SHP77 treated with DMSO at 0.1 percent for 48 hours (cell line): ENCODE measurements at places on chromosomes 3 and 15.
A peak's percentile ranks its signal among the peaks of the same experiment; 100 is the strongest.

DNA sequence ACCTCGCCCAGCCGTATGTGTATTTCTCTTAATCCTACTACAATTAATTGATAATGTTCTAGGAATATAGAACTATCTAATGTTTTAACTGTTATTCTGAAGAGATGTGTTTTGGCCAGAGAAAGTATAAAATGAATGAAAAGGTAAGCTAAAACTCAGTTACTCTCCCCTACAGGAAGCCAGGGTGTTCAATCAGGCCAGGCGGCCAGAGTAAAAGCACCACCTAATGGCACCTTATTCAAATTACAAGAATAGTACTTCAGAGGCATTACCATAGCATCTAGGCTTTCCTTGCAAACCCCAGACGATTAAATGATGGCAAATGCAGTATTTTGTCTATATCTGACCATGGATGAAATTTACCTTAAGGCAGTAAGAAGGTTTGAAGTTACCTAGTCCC lies 10.4 kb downstream of the SLC12A8 start:
- no peak for DNase-seq

DNA sequence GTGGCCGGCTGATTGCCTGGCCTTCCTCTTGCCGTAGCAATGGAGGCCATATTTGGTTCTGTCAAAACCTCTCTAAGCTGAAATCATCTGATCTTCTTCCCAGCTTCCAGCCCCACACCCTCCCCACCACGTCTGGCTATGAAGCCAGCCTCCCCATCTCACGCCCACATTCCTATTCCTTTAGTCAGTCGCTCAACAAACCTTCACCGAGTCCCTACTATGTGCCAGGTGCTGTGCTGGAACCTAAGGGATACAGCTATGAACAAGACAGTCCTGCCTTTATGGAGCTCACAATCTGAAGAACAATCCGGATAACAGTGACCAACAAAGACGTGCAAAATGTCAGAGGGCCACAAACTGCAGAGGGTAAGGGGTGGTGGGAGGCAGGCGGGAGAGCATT lies 31.9 kb upstream of the SMAD6 start:
- DNase-seq = no peak

DNA sequence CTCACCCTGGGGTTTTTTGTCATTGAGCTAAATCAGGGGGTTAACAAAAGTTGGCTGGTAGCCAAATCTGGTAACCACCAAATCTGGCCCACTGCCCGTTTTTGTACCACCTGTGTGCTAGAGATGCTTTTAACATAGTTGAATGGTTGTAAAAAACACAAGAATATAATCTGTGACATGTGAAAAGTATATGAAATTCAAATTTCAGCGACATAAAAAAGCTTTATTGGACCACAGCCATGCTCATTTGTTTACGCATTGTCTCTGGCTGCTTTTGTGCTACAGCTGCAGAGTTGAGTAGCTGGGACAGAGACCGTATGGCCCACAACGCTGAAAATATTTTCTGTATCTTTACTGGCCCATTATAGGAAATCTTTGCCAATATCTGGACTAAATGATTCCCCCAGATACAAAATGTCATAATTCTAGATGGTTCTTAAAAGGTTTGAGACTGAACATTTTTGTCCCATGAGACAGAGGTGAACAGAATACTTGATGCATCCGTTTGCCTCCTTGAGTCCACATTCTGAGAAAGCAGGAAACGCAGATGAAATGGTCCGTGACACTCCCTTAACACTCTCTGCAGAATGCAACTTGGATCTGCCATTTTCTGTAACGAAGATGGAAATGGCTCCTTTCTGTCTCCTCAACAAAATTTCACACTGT lies 120.9 kb upstream of the PDZRN3 start:
- DNase-seq = peak; percentile 25

- DNase-seq = no peak
These were observed 123.1 kb downstream of the OPA1 start for GRCh38 chr3:193716150-193716549.

DNA sequence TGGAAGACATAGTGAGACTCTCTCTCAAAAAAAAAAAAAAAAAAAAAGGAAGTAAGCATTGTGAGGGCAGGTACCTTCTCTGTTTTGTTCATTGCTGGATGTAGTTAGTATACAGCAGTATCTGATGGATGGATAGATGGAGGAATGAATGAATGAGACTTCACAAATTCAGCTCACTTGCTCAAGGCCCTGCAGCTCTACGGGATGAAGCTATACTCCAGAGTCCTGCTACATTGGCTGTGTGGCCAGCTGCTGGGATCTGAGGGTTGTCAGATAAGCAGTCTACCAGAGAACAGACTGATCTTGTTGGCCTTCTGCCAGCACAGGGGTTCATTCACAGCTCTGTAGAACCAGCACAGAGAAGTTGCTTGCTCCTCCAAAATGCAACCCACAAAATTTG lies 35.0 kb downstream of the MLH1 start:
- no peak for DNase-seq

DNA sequence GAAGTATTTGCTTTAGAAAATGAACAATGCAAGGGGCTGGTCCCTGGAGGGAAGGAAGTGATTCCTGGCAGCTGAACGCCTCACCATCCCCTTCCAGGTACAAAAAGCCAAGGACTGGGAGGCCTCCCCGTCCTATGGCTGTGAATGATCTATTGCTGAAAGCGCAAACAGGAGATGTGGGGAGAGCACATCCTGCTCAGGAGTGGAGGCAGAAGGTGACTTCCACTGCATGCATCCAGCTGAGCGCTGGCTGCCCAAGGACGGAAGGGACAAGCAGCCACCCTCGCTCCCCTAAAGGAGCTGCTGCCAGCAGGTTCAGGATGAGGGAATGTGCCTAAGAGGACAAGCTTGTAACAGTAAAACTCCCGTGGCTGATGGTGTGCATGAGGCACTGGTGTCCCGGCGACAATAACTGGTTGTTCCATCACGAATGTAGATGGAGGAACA lies 41.4 kb downstream of the ABTB1 start:
- DNase-seq = no peak

GRCh38 chr15:33894193-33894592 lies 74.1 kb upstream of the CHRM5 start:
- DNase-seq = no peak

- DNase-seq = no peak
These were observed 80.6 kb downstream of the CCR1 start for GRCh38 chr3:46127503-46127902.

DNA sequence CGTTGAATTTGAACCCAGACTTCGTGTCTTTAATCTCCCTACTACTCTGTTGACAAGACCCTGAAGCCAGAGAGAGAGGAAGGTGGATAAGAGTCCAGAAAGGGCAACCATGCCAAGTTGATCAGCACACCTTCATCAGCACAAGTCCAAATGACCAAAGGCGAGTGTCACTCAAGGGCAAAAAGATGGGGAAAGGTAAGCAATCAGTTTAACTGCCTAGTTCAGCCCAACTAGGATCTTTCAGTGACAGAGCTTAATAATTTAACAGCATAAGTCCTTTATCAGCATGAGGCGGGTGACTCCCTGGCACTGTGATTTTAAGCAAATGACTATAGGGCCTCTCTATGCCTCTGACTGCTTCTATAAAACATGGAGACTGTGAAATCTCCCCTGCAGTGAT lies 6.2 kb downstream of the SUCLG2 start:
- no peak for DNase-seq

- DNase-seq = no peak
These were observed 281.8 kb upstream of the TGFBR2 start for GRCh38 chr3:30324587-30324986.

GRCh38 chr15:50546566-50546965 lies at the start of gene USP50:
USP50 (minus strand) TSS chr15:50546666; CDS start chr15:50546525, 141 bp downstream.
- DNase-seq = no peak

- no peak for DNase-seq
These were observed 25.0 kb upstream of the ATP1B3 start for GRCh38 chr3:141851411-141851810.

- DNase-seq = no peak
These were observed 34.2 kb upstream of the RSL24D1 start for GRCh38 chr15:55230953-55231352.

DNA sequence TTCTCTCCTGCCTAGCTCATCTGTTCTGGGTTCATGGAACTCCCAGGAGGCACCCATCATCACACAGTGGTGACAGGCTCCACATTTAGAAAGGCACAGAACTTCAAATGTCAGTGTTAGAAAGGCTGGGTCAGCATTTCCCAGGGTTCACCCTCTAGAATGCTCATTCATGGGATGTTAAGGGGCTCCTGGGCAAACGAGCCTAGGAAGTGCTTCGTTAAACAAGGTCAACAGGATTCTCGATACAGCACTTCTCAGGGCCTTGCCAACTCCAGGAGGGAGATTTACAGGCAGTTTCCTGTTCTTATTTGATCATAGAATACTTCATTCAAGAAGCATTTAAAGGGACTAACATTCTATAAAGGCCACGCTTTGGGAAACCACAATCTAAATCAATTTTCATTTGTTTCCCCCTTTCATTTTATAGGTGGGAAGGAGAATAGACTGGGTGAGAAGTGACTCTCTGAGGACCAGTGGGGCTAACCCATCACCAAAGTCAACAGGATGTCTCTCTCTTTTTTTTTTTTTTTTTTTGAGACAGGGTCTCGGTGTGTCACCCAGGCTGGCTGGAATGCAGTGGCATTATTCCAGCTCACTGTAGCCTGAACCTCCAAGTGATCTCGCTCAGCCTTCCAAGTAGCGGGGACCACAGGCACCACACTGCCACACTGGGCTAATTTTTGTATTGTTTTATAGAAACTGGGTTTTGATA lies 14.3 kb downstream of the IGDCC4 start:
- no peak for DNase-seq

DNA sequence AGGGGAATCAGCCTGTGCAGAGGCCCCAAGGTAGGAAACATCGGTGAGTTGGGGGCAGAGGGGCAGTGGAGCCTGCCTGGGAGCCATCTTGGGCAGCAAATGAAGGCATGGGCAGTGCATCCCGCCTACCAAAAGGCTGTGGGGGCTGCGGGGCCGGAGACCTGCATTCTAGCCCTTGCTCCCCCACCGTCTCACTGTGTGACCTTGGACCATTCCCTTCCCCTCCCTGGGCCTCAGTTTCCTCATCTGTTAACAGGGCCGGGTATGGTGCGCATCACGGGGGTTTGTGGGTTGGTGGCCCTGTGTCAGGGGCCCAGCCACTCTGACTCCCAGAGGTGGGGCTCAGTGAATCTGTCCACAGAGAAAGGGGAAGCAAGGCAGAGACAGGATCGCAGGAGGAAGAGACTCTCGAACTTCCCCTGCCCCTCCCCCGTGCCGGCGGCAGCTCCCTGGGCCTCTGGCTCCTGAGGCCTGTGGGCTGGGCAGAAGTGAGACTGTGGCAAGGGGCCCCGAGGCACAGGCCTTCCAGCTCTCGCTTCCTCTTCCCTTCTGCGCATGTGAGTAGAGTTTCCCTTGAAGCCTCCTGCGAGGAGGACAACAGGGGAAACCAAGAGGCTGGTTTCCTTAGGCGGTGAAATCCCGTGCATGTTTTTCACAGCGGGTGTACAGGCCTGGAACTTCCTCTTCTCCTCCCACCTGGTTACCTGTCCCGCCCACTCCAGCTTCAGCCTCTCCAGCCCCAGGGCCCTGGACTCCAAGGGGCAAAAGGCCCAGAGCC lies 42.9 kb downstream of the IDH2 start:
- DNase-seq = no peak

DNA sequence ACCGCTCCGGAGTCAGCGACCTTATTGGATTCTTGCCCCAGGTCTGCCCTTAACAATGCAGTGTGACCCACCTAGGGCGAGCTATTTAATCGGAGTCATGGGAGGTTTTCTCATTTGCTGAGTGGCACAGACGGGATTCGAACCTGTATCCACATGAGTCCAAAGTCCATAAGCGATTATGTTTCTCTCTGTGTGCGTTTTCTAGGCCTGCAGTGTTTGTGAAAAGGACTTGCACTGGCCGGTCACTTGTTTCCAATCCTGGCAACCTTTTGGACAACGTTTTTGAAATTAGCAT lies 691 bp upstream of the HDGFL3 start:
- no peak for DNase-seq

DNA sequence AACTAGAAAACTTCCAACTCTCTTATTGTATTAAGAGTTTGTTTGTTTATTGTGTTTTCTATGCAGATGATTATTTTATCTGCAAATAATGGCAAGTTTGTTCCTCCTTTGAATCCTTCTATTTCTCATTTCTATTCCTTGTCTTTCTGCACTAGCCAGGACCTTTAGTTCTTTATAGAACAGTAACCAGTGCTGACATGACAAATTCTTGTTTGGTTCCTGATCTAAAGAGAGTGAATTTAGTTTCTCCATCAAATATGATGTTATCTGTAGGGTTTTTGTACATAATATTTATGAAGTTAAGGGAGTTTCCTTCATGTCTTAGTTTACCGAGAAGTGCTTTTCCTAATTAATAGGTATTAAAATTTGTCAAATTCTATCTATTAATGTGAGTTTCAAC lies 100.8 kb upstream of the STRIT1 start:
- DNase-seq = no peak

GRCh38 chr15:52783929-52784798 lies 6.0 kb downstream of the ONECUT1 start:
- DNase-seq = no peak

GRCh38 chr3:63791974-63792373 lies 27.1 kb upstream of the C3orf49 start:
- DNase-seq = no peak

DNA sequence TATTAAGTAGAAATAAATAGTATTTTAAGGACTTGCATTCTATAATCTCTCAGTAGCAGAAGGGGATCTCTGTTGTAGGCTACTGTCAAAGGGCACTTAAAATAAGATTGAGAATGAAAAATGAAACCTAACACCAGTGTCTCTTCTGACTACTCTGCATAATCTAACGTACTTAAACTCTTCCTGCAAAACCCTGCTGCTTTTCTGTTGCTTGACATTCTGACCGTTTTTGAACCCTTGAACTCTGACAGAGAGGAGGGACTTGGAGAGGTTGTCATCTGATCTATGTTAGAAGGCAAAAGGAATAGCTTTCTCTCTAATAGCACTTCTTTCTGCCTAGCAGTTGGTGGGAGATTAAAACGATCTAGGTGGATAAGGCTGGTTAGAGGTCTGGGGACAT lies 204.6 kb downstream of the ZIC1 start:
- DNase-seq = no peak

DNA sequence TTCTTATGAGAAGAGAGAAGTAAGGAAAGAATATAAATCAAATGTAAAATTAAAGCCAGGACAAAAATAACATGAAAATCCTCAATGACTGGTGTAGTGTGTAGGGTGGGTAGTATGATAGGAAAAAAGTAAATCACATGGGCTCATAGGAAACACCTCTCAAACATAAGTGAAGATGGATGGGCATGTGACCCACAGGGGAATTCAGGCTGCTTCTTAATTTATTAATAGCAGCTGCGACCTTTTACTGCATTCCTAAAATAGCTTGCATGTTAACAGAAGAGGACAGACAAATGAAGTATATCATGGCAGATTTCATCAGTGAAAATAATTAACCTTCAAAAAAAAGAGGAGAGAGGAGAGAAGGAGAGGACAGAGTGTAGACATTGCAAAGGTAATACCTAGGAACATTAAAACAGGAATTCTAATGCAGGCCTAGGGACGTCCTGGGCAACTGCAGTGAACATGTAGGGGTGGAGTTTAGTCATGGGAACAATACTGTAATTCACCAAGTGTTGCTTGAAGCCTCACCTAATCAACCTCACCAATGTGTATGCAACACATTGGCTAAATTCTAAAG lies 132.9 kb downstream of the KCNMB2 start:
- no peak for DNase-seq
